ENCODE measurements at places on chromosomes 13 and 19.

GRCh38 chr13:85362980-85363379 lies 436.2 kb downstream of the SLITRK6 start:
- DNase-seq, result no peak

- DNase-seq, result no peak
Measured at GRCh38 chr19:14325863-14326262, 55.4 kb upstream of the ADGRE5 start.

GRCh38 chr13:71780546-71780945 lies 86.5 kb downstream of the DACH1 start:
- no peak for DNase-seq

DNA sequence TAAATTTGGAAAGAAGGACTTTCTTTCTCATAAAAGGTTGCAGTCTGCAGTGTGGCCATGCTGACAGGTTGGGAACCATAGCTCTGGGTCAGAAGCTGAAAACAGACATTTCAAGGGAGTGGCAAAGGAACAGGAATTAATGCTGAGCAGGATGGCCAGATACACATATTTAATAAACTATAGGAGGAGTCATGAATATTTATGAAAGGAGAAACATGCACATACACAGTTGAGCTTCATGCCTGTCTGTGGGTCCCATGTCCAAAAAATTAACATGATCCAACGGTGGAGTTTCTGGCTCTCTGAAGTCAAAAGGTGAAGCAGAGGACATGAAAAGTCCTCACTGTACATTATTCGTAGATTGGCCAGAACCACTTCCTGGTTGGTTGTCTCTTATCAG lies 2556.0 kb downstream of the PCDH9 start:
- DNase-seq, result no peak

DNA sequence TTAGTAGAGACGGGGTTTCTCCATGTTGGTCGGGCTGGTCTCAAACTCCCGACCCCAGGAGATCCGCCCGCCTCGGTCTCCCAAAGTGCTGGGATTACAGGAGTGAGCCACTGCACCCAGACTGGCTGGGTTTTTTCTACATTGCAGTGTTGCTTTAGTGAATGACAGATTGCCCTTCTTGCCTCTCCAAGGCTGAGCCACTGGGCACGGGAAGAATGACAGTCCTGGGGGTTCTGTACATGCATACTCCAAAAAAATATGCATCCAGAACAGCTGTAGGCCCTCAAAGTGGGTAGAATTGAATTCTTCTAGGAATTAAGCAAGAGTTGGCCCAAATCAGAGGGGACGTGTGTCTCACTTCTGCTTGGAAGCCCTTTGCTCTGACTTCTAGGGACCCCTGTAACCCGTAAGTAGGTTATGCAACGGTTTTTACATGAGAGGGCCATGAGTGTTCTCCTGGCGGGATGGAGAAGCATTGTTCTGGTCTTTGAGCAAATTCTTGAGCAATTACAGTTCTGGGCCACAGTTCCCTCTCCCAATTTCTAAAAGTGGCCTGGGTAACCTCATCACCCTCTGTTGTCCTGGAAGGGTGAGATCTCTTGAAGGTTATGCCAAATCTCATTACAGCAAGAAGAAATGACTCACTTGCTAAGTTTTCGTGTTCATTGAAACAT lies 3.6 kb downstream of the ACTN4 start:
- DNase-seq, result no peak

- DNase-seq, result no peak
Measured at GRCh38 chr13:43475140-43475539, 311.6 kb downstream of the ENOX1 start.

- DNase-seq, result peak; percentile 57
Measured at GRCh38 chr19:17775245-17775927, 19.6 kb upstream of the B3GNT3 start.

- DNase-seq, result peak; percentile 35
Measured at GRCh38 chr13:87953381-87953780, 282.2 kb downstream of the SLITRK5 start.

All from COLO829 (cell line).